Forelimb muscle (tissue), 1 donor: ENCODE measurements at places on chromosomes 5 and 9. TPM values are rescaled to one million over a fixed set of nuclear protein-coding genes. Genes with fewer than 3 reads are reported as not detected.
A peak's percentile ranks its signal among the peaks of the same experiment; 100 is the strongest.

DNA sequence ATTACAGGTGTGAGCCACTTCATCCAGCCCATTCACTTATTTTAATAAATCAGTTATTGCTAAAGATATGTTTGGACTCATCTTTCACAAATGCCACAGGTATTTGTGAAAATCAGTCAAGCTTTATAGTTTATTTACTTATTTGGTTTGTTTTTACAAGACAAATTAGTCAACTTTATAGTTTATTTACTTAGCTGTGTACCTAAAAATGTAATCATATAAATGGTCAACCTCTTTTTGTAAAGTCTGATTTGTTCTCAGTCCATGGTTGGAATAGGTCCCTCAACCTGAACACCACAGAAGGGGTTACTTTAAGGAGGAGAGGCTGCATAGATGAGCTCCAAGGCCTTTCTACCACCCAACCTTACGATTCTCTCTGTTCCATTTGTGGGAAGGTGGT, 80.2 kb downstream of the GNAQ start:
- DNase-seq, result no peak

DNA sequence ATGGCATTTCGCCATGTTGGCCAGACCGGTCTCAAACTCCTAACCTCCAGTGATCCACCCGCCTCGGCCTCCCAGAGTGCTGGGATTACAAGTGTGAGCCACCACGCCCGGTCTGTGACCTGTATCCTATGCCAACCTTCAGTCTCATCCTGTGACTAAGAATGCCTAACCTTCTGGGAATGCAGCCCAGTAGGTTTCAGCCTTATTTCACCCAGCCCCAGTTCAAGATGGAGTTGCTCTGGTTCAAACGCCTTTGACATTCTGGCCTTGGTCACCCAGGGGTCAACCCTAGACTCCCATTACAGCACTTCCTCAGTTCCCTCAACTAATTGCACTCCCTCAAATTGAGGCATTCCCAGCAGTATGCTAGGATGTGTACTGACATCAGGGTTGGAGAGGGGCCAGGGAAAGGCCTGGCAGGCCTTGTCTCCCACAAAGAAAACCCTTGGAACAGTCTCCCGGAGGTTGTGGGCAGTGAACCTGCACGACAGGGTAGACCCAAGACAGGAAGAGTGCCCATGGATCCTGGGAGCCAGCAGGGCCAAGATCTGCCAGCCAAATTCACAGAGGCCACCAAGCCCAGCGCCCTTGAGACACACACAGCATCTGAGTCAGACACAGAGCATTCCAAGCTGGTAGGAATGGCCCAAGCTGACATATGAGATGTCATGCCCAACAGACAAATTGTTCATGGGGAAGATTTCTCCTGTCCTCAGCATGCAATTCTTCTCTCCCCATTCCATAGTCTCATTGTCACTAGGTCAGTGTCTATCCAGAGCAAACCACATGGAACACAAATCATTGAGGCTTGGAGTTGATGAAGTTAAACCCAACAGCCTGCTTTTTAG, 24.9 kb upstream of the SMU1 start:
- DNase-seq, result no peak

DNA sequence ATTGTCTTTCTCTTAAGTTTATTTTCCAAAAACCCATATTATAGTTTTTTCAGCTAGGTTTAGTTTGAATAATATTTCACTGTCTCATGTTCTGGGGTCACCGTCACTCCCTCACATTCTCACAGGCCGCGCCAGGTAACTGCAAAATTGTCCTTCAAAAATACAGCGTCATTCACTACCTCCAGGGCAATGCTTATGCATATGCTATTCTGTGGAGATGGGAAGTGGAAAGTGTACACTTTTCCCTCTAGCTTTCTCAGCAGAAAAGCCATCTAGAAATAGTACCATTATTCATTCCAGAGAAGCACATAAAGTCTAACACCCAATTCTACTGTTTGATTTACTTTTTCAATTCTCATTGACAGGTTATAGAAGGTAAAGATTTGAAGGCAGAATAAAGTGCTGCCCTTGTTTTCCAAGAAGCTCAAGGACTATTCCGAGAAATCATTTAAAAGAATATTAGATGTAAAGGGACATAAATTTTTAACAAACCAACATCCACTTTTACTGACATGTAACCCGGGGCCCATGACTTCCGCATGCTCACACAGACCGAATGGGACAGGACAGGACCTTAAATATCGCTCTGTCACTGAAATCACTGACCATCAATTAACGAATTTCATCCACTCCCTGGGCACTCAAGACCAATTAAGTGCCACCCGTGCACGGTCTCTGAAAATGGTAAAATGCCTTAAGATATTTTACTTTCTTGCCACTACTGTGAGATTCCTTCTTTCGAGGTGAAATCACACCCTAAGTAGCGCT, 720 bp downstream of the NUDT12 start:
- DNase-seq, result peak; percentile 5

- DNase-seq, result no peak
These were observed 73.8 kb downstream of the NRG2 start for GRCh38 chr5:139969318-139969717.

GRCh38 chr5:125301711-125302110, 555.3 kb upstream of the ZNF608 start:
- DNase-seq, result no peak

Gene IQGAP2
- 8.2 TPM for polyA plus RNA-seq

- DNase-seq, result no peak
These were observed 18.8 kb downstream of the CSNK1G3 start for GRCh38 chr5:123530728-123531127.

GRCh38 chr5:22615964-22616363, 237.2 kb downstream of the CDH12 start:
- no peak for DNase-seq

DNA sequence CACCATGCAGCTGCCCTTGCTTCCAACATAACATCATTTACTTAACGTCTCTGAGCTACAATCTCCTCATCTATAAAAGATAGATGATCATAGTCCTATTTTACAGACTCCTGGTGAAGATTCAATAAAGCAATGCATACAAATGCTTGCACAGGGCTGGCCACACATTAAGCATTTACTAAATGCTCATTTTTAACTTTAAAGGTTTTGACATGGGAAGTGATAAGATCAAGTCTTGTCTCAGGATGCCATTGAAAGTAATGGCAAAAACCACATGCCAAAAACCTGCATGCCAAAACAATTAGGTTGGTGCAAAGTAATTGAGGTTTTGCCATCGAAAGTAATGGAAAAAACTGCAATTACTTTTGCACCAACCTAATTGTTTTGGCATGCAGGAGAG, 181.2 kb upstream of the ADRA1B start:
- no peak for DNase-seq
